ENCODE measurements at places on chromosomes 3 and 15. TPM values are rescaled to one million over a fixed set of nuclear protein-coding genes. Genes with fewer than 3 reads are reported as not detected.

The ROBO1 gene
- 8.1 TPM for total RNA-seq

The INSYN1 gene
- 107 TPM for total RNA-seq

The LRTM1 gene
- not detected for total RNA-seq

The GOLGA8H gene
- 0.19 TPM for total RNA-seq

The SAMD7 gene
- not detected for total RNA-seq
